ENCODE measurements at places on chromosomes 1 and 21.

- DNase-seq = no peak
Measured at GRCh38 chr21:41402796-41403195, 23.2 kb upstream of the MX1 start.

GRCh38 chr1:198543670-198544260 lies 3.3 kb upstream of the ATP6V1G3 start:
- DNase-seq = no peak

GRCh38 chr1:30782361-30783255 lies 25.0 kb upstream of the LAPTM5 start:
- DNase-seq = peak; percentile 78

DNA sequence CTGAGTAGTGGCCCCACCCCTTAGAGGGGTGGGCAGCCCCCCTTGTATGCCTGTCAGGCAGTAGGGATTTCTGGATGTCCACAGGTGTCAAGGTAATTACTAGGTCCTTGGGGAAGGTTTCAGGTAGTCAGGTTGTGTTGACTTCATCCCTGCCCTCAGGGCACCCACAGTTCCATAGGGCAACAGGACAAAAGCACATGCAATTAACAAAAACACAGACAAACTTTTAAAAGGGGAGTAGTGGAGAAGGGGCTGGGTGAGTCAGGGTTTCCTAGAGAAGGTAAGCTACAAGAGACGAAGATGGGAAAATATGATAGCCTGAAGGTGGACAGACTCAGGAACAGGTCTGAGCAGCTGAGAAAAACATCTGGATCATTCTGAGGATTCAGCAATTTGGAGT lies 14.1 kb downstream of the KRTCAP2 start:
- no peak for DNase-seq

DNA sequence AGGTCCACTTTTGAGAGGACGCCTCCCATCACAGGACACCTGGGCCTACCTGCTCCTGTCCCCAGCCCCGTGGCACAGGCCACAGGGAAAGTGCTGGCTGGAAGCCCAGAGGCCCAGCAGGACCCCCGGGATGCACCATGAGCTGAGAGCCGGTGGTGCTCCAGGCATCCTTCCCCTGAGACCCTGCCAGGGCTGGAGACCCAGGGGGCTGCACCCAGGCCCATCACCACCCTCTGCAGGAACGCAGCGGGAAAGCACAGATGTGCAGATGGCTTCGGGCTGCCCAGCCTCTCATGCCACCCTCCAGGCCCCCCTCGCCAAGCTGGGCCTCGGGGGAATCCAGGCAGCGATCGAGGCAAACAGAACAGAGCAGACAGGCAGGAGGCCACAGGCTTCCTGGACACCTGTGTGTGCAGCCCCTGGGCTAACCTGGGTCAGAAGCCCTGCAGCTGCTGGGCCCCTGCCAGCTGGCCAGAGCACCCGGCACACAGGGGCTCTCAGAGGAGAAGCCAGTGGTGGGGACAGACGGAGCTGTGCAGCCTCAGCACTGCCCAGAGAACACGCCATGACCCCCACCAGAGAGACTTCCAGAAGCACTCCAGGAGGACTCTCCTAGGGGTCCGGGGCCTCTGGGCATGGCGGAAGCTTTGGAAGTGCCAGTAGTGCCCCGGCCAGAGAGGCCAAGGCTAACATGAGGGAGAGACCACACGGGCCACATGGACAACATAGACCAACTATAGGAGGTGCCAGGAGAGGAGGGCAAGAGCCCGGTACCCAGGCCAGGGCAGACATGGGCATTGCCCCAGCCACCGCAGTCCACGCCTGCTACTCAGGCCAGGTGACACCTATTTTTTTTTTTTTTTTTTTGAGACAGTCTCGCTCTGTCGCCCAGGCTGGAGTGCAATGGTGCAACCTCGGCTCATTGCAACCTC lies 71.4 kb downstream of the ARHGEF16 start:
- DNase-seq = no peak

DNA sequence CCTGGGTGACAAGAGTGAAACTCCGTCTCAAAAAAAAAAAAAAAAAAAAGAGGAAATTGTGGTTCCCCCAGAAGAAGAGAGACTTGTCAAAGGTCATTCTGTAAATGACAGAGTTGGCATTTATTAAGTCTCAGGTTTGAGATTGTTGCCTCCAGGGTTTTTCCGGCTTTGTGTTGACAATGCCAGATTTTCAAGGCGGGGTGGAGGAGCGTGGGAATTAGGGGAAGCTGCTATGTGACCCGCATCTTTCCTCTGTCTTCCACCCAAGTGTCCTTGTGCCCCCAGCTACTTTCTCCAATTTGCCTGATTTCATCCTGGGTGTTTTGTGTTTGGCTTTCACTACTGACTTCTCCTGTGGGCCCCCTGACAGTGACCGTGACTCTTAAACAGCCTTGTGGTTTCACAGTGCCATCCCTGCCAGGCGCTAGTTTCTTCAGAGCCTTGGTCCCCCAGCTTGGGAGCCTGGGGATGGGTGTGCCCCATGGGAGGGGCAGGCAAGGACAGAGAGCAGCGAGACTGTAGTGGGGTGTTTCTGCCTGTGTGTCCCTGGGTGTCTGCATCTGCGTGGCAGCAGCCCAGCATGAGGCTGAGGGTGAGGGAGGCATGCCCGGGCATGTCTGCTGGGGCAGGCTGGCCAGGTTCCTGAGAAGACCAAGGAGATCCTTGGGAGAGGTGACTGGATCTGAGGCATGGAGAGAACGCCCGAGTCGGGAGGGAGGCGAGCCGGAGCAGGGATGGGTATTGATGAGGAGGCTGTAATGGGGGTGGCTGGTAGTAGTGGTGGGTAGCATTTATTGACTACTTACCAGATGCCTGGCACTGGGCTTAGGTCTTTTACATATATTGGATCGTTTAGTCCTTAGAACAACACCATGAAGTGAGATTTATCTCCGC lies 46.3 kb downstream of the IER5 start:
- DNase-seq = no peak

- DNase-seq = no peak
Measured at GRCh38 chr1:234336359-234336758, 36.9 kb upstream of the COA6 start.

- no peak for DNase-seq
Measured at GRCh38 chr1:195415584-195415983, 1192.7 kb downstream of the KCNT2 start.

- no peak for DNase-seq
Measured at GRCh38 chr21:25710550-25710949, 24.2 kb downstream of the ATP5PF start.

GRCh38 chr1:54407404-54408146 lies 1.4 kb upstream of the SSBP3 start:
- peak; percentile 63 for DNase-seq

DNA sequence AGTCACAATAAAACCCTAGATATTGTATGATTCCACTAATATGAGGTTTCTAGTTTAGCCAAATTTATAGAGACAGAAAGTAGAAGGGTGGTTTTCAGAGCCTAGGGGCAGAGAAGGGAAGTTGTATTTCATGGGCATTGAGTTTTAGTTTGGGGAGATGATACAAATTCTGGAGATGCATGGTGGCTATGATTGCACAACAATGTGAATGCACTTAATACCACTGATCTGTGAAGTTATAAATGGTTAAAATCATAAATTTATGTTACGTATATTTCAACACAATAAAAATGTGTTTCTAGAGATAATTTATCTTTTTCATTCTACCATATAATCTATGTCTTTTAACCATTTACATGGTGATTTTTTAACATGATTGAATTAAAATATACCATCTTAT lies 779.3 kb upstream of the BRINP3 start:
- DNase-seq = no peak

- DNase-seq = no peak
Measured at GRCh38 chr21:34592120-34592955, 22.6 kb downstream of the RCAN1 start.

GRCh38 chr1:60972841-60973364 lies 109.5 kb upstream of the NFIA start:
- DNase-seq = no peak

DNA sequence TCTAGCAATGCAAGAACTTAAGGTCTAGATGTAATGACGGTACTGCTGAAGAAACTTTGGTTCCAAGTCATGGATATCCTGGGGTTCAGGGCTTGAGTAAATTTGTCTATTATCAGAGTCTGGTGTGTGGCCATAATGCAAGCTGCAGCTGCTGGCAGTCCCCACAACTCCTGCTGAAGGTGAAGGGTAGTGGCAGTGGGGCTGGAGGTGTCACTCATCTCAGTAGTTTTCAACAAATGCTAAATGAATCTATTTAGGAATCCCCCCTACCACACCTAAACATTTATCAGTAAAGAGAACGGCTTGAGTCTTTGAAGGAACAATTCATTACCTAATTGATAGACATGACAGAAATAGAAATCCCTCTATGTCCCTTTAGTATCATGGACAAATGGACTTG lies 99.2 kb upstream of the GNG4 start:
- no peak for DNase-seq

All from activated gamma-delta T cell treated with Interleukin-2 at 50 U/mL for 16 hours (primary cell).